ENCODE measurements at places on chromosomes 3 and 15.

GRCh38 chr15:98241032-98241554 is 280.6 kb downstream of the ARRDC4 start:
- no peak for DNase-seq

DNA sequence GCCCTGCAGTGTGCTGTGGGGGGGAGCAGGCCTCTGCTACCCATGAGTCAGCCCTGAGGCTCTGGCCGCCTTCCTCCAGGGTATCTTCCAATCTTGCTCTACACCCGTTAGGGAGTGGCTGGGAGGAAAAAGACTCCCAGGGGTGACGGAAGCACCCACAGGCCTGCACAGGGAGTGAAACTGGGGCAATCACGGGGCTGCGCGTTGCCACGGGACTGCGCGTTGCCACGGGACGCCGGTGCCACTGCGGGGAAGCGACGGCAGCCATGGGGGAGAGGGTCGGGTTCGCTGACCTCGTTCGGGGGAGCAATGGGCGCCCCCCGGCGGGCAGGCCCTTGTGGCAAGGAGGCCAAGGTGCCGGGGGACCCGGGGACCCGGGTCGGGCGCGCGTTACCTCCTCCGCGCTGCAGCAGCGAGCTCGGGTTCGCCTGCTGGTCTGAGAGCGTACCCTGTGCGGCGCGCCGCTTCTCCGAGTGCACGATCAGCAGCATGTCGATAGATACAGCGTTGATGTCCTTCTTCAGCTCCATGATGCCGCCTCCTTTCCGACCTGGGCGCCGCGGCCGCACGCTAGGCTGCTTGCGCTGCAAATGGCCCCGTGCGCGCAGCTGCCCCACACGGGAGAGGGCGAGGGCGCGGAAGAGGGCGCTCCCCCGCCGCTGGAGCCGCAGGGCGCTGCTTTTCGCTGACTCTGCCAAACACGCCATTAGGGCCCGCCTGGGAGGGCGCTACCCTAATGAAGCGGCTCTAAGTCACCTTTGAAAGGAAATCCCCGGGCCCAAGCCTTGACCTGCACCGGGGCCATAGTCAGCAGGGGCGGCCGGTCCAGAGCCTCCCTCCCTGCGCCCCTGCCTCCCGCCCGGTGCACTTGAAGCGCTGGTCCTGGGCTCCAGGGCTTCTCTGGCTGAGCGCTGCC is at the start of gene KY:
KY (minus strand) TSS at position 592 of the 916 bp plus-strand sequence; CDS start at position 530, 62 bp downstream.
- peak; percentile 63 for DNase-seq

DNA sequence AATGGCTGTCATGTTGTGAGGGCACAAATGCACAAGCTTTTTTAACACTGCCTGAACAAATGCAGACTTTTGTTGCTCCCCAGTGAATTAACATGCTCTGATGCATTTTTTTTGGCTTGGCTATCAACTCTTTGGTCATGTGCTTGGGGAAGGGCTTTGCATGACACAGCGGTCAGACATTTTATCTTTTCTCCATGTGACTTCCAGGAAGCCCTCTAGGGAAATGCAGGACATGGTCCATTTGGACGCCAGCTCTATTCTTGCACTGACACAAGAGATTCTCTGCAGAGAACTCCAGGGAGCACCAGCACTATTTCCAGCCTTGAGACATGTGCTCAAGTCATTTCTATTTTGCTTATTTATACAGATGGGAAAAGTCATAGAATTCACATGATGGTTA is 46.2 kb downstream of the NEK11 start:
- DNase-seq: peak; percentile 36

DNA sequence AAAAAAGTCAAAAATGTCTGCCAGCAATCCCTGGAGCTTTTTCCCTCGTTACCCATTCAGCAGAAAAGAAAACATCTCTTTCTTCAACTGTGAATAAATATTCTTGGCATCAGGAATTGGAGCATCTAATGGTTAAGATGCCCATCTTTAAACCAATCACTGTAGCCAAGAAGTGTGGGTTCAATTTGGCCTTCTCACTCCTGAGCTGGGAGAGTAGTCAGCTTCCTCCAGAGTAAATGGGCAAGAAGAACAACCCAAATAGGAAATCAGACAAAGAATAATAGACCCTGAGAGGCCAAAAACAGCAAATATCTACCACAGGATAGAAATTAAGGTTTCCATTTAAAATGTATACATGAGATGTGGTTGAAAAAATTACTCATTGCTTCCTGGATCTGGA is 508.0 kb upstream of the MDFIC2 start:
- DNase-seq: no peak

DNA sequence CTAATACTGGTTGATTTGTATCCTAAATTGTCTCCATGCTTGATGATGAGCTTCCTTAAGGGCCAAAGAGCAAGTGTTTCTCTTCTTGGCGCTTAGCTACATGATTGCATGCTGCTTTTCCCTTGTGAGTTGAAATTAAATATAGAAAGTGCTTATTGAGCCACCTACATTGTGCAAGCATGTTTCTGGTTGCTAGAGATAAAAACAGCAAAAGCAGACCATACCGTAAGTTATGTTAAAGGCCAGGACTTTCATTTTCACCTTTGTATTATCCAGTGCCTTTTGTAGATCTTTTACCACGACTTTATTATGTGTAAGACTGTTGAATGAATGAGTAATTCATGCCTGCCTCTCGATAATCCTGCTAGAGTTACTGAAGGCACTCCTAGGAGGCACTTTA is 41.9 kb upstream of the CCNB2 start:
- no peak for DNase-seq

DNA sequence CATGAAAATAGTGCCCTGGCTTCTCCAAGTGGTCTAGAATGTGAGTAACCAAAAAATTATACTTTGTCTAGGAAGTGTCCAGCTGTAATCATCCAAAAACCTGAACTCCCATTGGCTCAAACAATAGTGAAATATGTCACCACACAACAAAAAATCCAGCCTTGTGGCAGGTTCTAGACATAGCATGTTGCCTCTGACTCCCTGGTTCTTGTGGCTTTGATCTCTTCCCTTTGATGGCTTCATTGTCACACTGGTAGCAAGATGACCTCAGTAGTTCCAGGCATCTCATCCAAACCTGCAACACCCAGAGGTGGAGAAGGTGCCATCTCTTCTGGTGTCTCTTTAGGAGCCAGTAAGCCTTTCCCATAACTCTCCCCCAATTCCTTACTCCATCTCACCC is 74.7 kb downstream of the CMSS1 start:
- DNase-seq: no peak

DNA sequence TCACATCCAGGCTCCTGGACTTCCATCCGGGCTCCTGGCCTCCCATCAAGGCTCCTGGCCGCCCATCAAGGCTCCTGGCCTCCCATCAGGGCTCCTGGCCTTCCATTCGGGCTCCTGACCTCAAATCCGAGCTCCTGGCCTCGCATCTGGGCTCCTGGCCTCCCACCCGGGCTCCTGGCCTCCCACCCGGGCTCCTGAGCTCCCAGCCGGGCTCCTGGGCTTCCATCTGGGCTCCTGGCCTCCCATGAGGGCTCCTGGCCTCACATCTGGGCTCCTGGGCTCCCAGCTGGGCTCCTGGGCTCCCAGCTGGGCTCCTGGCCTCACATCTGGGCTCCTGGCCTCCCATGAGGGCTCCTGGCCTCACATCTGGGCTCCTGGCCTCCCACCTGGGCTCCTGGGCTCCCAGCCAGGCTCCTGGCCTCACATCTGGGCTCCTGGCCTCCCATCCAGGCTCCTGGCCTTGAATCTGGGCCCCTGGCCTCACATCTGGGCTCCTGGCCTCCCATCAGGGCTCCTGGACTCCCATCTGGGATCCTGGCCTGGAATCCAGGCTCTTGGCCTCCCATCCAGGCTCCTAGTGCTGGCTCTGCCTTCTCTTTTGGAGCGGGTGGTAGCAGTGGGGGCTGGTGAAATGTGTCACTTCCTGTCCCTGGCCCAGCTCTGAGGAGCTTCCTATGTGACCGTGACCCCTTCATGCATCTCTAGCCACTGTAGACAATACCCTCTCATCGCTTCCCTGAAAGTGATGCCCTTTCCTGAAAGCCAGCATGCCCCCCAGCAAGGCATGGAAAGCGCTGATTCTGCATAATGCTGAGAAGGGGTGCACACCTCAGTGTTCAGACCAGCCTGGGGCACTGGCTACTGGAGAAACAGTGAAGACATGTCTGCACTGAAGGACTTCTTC is 62.7 kb upstream of the BLM start:
- DNase-seq: no peak

- no peak for DNase-seq
Observed at GRCh38 chr15:71142780-71143179, 27.5 kb downstream of the THSD4 start.

DNA sequence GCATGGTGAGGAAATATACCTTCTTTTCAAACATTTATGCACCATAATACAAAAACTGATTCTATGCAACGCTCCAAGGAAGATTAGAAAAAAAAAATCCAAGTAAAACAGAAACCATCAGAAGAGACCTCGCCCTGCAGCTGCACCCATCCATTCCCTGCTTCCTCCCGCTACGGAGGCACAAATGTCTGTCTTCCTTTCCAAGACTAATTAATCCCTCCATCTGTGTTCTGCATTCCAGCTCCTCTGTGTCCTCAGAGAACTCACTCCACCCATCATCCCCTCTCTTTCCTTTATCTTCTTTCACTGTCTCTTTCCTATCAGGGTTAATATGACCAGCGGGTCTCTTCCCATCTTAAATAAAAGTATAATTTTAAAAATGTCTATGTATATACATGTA is 196.1 kb downstream of the ADAMTSL3 start:
- DNase-seq: no peak

DNA sequence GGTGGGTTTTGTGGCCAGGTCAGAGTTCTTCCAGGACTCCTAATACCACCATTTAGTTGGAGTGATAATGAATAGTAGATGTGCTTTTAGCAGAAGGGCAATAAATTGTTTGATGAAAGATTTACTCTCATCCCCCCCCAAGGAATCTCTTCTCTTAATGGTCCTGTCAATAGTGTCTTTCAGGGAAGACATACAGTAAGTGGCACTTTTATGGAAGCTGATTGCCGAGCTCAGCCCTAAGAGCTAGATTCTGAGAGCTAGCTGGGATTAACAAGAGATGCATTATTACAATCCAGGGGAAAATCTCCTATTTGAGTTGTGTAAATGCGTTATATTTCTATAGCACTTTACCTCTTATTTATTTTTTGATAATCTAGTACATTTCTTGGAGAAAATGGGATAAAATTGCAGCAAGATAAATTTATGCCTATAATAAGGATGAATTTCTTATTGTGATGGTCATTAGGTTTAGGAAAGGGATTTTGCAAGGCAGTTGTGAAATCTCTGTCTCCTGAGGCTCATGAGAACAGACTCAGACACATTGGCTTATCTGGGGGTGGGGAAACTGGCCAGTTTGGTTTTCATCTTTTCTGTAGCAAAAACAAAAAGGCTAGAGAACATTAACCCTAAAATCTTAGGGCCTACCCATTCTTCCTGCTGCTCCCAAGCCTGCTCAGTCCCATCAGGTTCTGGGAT is 41.6 kb upstream of the CLSTN2 start:
- no peak for DNase-seq

- DNase-seq: no peak
Observed at GRCh38 chr3:134487406-134487805, 1.5 kb downstream of the CEP63 start.
